ENCODE measurements at places on chromosomes 1 and 21.

GRCh38 chr1:220748089-220748934 is at the start of gene MTARC2:
MTARC2 (plus strand) TSS chr1:220748322; CDS start chr1:220748532, 210 bp downstream.
- DNase-seq: peak; percentile 18

DNA sequence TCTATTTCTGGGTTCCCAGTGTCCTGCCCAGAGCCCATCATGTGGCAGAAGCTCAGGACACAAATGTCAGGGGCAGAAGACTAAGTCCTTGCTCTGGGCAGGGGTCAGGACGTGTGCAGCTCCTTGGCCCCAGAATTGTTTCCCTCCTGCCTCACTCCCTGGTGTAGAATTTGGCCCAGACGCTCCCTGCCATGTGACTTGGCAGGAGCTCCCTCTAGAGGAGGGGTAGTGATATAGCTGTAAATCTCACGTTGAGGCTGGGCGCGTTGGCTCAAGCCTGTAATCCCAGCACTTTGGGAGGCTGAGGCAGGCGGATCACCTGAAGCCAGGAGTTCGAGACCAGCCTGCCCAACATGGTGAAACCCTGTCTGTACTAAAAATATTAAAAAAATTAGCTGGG is 91.2 kb downstream of the UBIAD1 start:
- DNase-seq: peak; percentile 9

DNA sequence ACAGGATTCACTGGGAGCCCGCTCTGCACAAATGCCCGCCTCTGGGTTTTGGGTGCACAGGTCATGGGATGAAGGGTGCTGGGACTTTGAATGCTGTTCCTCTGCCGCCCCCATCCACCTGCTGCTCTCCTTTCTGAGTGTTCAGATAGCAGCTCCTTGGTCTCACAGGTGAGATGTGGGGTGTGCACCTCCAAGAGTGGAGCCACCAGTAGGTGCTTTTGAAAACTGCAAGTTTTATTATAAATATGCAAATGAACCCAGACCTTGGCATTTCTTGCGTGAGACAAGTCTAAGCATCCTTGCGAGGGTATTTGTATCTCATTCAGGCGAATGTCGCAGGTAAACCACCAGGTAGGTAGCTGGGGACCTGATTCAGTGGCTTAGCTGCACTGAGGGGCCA is 30.2 kb downstream of the OBSCN start:
- no peak for DNase-seq

DNA sequence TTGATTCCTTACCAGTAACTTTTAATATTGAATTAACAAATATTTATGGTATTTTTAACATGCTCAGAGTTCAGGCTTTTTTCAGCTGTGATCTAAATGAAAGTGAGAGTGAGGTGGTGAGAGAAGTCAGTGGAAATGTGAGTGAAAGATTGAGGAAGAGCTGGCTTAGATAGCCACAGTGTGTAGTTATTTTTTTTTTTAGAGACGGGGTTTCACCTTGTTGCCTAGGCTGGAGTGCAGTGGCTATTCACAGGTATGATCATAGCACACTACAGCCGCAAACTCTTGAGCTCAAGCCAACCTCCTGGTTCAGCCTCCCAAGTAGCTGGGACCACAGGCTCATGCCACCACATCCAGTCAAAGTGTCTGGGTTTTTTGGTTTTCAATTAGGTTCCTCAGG is 10.9 kb downstream of the RNF11 start:
- no peak for DNase-seq

GRCh38 chr1:151047591-151047924 is at the start of gene C1orf56:
C1orf56 (plus strand) TSS chr1:151047751; CDS start chr1:151047848, 97 bp downstream.
- DNase-seq: peak; percentile 67

DNA sequence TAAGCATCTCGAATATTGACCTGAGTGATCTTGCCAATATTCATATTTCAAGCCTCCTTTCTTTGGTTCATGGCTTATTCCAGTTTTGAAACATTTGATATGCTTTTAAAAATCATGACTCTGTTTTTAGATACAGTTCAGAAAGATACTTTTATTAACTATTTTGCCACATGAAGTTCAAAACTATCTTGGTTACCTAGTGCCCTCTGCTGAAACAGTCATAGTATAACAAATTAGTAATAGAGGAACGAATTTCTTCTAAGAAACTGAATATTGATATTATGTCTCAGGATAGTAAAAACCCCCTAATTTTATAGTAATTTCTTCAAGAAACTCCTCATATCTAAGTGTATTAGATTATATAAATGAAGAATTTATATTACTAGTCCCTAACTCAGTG is 52.6 kb upstream of the RC3H1 start:
- DNase-seq: no peak

DNA sequence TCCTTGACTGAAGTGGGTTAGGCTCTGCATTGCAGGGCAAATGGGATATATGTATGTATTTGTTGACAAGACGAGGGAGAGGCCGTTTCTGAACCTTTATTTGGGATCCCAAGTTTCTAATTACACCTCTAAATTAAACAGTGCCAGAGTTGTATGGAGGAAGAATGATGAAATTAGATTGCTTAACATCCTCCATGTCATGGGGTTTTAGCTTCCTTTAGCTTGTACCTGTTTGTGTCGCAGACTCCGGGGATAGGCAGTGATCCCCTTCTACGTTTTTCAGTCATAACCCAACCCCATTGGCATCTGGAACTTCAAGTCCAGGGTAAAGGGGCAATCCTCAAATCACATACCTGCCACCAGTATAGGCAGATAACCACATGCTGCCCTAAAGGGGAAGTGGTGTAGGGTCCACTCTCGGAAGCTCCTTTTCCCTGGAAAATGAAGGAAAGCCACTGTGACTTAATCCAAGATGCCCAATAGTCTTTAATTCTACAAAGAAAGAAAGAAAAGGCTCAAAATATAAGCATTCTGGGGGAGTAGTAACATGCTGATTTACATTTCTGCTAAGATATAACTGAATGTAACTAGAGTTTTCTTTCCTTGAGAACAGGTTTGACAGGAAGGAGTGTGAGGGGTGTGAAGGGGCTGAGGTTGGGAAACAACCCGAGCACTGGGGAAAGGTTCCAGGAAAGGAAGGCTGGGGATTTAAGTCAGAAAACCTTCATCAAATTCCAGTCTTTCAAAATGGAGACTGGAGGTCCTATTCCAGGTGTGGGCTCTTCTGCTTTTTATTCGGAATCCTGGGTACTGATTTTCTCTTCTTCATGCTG is 77.6 kb downstream of the RGL1 start:
- DNase-seq: no peak

DNA sequence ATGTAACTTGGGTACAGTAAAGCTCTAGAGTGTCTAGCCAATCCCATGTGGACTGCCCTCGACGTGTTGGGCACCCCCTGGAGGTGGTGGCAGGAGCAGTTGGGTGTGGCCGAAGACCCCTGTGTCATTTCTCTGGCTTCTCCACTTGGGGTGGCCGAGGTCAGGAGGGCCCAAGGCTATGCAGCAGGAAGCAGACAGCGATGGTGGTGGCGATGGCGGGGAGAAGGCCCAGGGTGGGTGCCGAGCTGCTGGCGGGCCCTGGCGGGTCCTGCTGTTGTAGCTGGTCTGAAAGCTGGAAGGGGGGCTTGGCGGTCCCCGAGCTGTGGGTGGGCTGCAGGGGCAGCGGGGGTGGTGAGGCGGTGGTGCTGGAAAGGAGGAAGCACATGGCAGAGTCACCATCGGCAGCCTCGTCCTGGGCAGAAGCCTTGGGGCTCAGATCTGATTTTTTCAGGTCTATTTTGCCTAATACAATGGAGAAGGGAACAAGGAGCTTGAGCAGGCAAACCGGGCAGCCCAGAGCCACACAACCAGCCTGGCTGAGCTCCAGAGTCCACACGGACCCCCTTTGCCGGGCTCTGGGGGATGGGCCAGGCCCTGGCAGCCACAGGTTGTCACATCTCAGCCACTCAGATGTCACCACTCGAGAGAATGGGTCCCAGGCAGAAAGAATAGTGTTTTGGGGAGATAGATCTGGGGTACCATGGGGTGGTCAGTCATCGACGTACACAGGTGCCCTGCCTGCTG is 231.3 kb downstream of the TRABD2B start:
- no peak for DNase-seq

GRCh38 chr1:84613026-84613425 is 38.8 kb upstream of the CTBS start:
- no peak for DNase-seq

- no peak for DNase-seq
These were observed 28.1 kb downstream of the ARHGEF10L start for GRCh38 chr1:17567582-17567981.

DNA sequence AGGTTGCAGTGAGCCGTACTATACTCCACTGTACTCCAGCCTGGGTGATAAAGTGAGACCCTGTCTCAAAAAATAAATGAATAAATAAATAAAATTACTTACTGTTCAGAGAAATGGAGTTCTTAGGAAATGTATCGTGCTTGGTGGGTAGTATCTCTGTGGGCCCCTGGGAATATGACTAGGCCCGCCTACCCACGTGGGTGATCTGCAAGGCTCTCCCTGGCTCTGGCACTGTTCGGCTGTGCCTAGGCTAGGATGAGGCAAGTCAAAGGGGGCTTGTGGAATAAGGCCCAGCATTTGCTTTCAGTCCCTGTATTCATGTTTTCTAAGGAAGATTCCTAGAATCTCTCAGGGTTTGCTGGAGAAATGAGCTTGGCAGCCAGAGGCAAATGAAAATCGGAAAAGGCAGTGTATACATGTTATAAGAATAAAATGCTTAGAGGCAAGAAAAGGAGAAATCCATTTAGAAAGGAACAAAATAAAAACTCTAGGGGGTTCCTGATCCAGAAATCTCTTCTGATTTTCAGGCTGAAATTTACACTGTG is 4.5 kb upstream of the CSRP1 start:
- no peak for DNase-seq

DNA sequence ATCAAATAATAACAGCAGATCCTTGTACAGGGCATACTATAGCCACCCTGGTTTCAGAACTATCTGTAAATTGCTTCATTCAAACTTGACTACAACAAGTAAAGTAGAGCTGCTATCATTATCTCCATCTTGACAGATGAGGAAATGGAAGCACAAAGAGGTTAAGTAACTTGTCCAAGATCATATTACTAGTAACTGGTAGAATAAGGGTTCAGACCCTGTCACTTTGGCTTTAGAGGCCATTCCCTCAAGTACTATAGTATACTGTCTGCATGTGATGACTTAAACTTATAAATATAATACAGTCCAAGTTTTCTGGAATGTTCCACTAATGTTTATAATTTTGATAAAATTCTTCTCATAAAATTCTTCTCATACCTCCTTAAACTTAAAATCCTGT is 24.8 kb downstream of the PGM1 start:
- DNase-seq: no peak

DNA sequence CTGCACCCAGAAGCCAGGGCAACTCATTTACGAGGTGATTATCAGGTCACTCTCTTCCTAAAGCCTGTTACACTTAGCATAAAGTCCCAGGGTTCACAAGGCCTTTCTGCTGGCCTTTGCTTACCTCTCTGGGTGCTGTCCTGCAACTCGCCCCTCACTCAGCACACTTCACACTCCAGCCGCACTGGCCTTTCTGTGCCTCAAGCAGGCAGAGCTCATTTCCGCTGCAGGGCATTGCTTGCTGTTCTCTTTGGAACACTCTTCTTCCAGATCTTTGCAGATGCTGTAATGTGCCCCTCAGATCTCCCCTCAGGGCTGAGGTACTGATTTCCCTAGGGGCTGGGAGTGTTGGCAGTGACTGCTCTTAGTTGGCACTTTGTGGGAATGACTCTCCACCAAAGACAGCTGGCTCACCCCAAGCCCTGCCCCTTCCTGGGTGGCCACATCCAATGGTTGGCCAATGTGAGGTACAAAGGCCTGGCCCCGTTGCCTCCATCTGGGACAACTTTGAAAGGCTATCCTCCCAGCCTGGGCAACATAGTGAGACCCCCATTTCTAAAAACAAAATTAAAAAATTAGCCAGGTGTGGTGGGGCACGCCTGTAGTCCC is 50.8 kb upstream of the SSBP3 start:
- no peak for DNase-seq

- DNase-seq: no peak
These were observed 338.0 kb downstream of the LMO4 start for GRCh38 chr1:87666681-87667080.

- no peak for DNase-seq
These were observed 4.2 kb upstream of the OTUD3 start for GRCh38 chr1:19877821-19878636.

GRCh38 chr21:45834821-45835293 is 146.7 kb upstream of the COL6A1 start:
- DNase-seq: no peak

- no peak for DNase-seq
These were observed 15.9 kb upstream of the CGN start for GRCh38 chr1:151495316-151495715.

DNA sequence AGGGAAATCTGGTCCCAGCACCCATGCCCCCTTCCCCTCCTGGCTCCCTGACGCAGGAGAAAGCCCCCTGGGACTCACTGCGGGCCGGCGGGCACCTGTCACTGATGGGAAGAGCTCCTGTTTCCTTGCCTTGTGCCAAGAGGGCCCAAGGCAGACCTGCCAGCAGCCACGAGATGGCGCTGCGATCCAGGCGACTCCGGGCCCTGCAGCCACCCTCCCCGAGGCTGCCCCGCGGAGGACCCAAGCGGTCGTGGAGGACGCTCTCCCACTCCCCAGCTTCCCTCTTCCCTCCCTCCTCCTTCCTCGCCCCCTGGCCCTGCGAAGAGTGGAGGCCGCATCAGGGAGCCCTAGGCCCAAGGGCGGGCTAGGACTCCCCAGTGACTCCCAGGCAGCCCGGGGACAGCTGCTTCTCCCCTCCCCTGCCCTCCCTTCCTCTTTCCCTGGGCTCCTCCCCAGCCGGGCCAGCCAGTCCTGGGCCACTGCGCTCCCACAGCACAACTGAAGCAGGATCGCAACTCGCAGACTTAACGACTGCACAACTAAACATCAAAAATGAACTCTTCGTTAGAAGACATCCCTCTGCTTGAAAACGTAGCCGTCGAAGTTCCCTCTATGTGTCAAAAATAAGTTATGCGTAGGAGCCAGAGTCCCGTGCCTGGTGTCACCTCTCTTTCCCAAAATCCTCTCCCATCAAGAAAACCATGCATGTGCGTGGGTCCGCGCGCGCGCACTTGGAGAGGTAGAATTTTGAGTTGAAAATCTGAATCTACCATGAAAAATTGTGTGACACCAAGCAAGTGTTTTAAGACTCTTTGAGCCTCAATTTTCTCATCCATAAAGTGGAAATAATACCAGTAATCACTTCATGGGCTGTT is 34.2 kb downstream of the BATF3 start:
- peak; percentile 85 for DNase-seq

DNA sequence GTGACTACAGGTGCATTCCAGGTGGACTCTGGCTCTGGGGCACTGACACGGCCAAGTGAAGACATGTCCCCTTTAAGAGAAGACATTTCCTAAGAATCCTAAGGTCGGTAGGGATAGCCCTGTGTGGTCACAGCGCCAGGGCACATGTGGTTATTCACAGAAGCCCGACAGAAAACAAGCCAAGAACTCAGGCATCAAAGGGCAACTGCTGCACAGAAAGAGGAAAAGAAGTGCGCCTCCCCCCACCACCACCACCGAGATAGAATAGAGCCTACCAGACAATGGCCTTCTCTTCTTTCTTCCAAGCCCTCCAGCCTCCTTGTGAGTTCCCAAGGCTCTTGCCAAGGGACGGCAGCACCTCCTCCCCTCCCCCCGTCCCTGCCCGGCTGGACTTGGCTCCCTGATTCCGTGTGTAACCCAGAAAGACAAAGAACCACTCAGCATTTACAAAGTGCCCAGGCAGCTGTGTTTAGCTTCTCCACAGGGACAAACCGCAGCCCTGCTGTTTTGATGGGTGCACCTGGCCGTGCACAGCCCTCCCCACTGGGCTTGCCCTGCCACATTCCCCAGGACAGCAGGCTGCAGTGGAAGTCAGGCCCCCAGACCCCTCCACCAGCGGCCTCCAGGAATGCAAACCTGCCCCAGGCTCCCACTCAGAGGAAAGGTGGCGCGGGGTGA is 30.2 kb downstream of the TMPRSS2 start:
- no peak for DNase-seq

Data from stimulated activated CD4-positive, alpha-beta T cell treated with anti-CD3 and anti-CD28 coated beads, Interleukin-2, amount 100 ng/mL, for 24 hours (primary cell).